GM23248 (cell line): ENCODE measurements at places on chromosomes 5 and 9. TPM values are rescaled to one million over a fixed set of nuclear protein-coding genes. Genes with fewer than 3 reads are reported as not detected.

Gene PCDHA5
- not detected in 2 replicates for polyA plus RNA-seq

Gene FAM78A
- polyA plus RNA-seq: 0.23 and 0.29 TPM in 2 replicates

Gene LRRC70
- polyA plus RNA-seq: 0.10 and 0.26 TPM in 2 replicates

GRCh38 chr9:34999576-34999975 is 10.0 kb downstream of the DNAJB5 start:
- peak overlapping the region; percentile 79; the same call in 1 of the 2 replicates for H3K27ac ChIP-seq
- H3K4me1 ChIP-seq: peaks cover 38% of the 10 kb centered on the region
- H3K27me3 ChIP-seq: no peaks in the 10 kb centered on the region
- H3K36me3 ChIP-seq: no peaks in the 10 kb centered on the region
- no peak for DNase-seq

DNA sequence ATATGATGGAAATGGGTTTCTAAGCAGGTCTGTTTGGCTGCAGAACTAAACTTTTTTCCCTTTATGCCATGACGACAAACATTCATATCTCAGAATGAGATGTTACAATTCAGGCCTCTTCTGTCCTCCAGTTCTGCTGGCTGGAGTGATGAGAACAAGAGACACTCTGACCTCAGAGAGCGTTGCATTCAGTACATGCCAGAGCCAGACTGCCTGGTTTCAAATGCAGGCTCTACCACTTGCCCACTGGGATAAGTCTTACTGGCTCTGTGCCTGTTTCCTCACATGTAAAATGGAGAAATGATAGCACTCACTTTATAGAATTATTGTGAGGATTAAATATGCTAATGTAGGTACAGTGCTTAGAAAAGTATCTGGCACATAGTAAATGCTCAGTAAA is 24.8 kb upstream of the TOMM5 start:
- H3K36me3 ChIP-seq: no peaks in the 10 kb centered on the region
- H3K4me3 ChIP-seq: no peak overlapping the region

- no peaks in the 10 kb centered on the region for H3K27me3 ChIP-seq
- no peak overlapping the region for H3K27ac ChIP-seq
- DNase-seq: peak; percentile 39
Observed at GRCh38 chr5:144368556-144368955, 197.9 kb downstream of the KCTD16 start.

GRCh38 chr5:60887746-60888145 is 43.7 kb upstream of the ELOVL7 start:
- no peaks in the 10 kb centered on the region for H3K36me3 ChIP-seq
- no peak overlapping the region for H3K4me3 ChIP-seq
- no peaks in the 10 kb centered on the region for H3K27me3 ChIP-seq
- no peak for DNase-seq
- no peaks in the 10 kb centered on the region for H3K4me1 ChIP-seq
- H3K27ac ChIP-seq: no peak overlapping the region
